ENCODE measurements at places on chromosomes 4 and X. TPM values are rescaled to one million over a fixed set of nuclear protein-coding genes. Genes with fewer than 3 reads are reported as not detected.

GRCh38 chr4:25383647-25384046 lies 6.6 kb downstream of the ANAPC4 start:
- DNase-seq = no peak

DNA sequence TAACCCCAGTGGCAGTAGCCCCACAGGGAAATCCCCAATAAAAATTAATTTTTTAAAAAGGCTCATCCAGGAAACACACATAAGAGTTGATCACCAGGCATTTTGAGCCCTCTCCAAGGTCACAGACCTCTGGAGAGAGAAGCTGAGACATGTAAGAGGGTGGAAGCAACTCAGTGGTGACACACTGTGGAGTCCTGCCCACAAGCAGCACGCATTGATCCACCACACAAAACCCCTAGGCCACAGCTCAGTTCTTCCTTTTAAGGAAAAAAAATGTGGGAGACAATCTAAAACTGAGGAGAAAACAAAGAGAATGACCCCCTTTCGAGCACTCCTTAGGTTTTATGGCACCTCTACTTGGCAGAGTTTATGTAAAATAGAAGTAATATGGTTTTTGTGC lies 71.7 kb upstream of the S100G start:
- DNase-seq = no peak

DNA sequence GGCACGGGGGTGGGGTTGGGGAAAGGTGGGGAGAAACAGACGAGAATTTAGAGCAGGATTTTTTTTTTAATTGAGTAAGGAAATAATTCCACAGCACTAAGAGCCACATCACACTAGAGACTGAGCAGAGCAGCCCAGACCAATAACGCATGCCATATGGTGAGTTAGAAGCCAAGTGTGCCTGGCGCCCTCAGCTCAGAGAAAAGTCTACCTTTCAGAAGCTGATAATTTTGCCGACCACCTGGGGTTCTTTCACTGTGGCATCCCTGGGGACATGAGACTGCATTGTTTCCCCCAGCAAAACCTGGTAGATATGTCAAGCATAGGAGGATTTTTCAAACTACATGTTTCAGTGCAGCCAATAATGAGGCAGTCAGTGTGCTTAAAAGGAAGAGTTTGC lies 516.8 kb downstream of the SMARCA1 start:
- DNase-seq = no peak

- DNase-seq = no peak
Measured at GRCh38 chr4:140774956-140775355, 18.8 kb upstream of the TBC1D9 start.

- DNase-seq = no peak
Measured at GRCh38 chrX:75544786-75545185, 21.9 kb upstream of the ZDHHC15 start.

- no peak for DNase-seq
Measured at GRCh38 chr4:68182382-68182820, 52.7 kb upstream of the TMPRSS11F start.

GRCh38 chr4:69832326-69833030 lies 27.5 kb downstream of the SULT1E1 start:
- no peak for DNase-seq

DNA sequence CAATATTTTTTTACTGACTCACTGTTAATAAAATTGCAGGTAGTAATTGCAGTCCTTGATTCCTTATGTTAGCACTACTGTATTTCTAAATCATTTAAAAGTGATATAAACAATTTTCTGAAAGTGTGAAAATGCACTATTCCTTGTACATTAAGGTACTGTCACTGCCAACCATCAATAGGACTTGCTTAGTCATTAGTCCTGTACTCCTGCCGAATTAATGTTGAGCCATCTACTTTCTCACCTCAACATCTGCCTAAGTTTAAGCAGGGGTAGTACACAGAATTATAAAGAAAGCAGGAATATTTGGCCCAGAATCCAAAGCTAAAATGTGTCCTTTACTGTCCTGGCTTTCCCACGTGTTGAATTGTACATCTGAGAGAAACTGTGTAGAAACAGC lies 87.0 kb upstream of the TRPC3 start:
- DNase-seq = no peak

- DNase-seq = no peak
Measured at GRCh38 chrX:152918707-152919106, 20.8 kb downstream of the ZNF185 start.

DNA sequence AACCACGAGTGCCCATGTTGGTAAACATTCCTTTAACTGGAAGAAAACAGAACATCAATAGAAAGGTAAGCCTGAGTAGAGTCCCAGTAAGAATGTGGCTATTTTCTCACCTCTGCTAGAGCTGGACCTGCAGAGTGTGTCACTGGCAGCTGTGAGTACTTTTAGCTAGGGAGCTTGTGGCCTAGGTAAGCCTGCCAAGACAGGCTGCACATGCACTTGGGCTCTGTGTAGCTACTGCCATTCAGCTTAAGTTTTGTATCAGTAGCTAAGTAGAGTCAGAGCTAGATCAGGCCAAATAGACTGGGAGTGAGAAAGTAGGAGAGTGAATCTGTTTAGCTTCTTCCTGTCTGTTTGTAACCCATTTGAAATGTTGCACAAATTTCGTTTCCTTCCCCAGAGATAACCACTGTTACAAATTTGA lies 35.3 kb downstream of the RBPJ start:
- peak; percentile 28 for DNase-seq

- DNase-seq = no peak
Measured at GRCh38 chrX:12497832-12498591, 293.2 kb upstream of the PRPS2 start.

DNA sequence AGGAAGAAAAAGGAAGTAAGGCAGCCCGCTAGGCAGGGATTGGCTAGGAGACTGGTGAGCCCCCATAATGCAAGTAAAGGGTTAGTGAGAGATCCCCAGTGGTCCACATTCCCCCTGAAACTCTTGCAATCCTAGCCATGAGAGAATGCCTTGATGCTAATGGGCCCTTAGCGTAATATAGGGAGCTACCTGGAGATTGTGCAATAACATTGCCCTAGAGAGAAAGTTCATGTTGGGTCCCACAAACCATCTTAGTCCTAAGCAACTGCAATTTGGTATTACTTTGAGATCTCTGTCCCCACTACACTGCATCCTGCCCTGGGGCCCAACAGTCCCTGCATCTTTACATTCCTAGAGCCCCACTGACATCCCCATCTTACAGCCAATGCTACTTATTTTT lies 188.5 kb downstream of the KLHL4 start:
- no peak for DNase-seq

The NAP1L2 gene
- 2.8 TPM for total RNA-seq

The PPP4R3C gene
- total RNA-seq = not detected

Data from activated CD4-positive, alpha-beta memory T cell treated with anti-CD3 and anti-CD28 coated beads, Interleukin-2, amount 10 ng/mL, durations not matched to agents 7 days and 5 days (primary cell).